HuH-7.5 (cell line): ENCODE measurements at places on chromosomes 1 and 21.
A peak's percentile ranks its signal among the peaks of the same experiment; 100 is the strongest.

DNA sequence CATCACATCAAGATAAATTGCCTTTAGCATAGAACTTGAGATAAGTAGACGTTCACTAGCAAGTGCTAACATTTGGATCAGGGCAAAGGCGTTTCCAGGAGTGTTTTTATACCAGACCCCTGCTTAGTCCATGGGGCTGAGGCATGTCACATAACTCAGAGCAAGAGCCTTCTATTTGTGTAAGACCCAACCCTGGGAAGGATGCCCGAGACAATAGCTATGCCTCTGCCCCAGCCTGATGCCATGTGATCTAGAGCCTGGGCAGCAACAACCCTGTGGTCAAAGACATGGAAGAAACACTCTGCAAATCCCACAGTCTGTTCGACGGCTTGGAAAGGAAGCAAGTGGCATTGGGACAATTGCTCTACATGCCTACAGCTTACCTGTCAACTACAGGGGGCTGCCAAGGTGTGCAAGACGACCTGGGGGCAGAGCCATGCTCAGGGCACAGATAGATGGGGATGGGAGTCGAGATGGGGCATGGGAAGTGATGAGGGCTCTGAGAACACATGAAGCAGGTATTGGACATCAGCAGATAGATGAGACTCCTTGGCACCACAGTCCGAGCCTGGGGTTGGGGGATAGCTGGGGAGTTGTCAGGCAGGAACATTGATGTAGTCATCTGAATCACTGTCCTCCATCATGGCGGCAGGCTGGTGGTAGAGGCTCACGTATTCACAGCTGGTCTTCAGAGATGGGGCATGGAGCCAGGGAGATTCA lies 7.3 kb downstream of the IL24 start:
- no peak for DNase-seq

GRCh38 chr1:177912991-177913390 lies 56.9 kb downstream of the SEC16B start:
- no peak for DNase-seq

DNA sequence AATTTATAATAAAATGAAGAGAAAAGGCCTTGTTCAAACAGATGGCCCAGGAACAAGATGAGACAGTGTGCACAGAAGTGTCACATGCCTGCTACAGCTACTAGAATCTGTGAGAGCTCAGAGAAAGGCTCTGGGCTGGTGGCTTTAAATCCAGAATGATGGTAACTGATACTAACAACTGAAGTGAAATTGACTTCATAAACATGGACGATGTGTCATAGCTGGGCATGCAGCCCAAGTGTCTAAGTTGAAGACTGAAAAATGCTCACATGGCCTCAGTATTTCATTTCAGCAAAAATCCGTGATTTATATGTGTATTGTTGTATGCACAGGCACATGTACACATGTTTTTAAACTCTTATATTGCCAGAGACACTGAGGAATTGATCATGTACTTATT lies 208.3 kb upstream of the RUNX1 start:
- DNase-seq = no peak

GRCh38 chr1:51453010-51453409 lies 66.1 kb downstream of the EPS15 start:
- no peak for DNase-seq

- no peak for DNase-seq
These were observed 121.2 kb downstream of the PTPN14 start for GRCh38 chr1:214429951-214430770.

DNA sequence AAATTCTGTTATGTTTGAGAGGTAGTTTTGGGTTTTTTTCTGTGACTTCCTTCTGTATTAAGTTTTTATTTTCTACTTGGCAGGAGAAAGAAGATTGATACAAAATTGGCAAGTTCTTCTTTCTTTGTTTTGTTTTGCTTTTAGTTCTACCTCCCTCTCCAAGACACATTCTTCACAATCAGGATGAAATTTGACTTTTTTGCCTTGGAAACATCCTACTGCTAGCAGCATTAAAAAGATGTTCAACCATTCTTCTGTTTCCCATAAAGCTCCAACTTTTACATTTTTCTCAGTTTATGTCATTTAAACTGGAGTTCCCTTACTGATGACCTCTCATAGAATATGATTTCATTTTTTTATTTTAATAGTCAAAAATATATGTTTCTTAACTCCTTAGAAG lies 234.8 kb downstream of the NCAM2 start:
- no peak for DNase-seq

- no peak for DNase-seq
These were observed 7.8 kb upstream of the ARTN start for GRCh38 chr1:43925846-43926245.

DNA sequence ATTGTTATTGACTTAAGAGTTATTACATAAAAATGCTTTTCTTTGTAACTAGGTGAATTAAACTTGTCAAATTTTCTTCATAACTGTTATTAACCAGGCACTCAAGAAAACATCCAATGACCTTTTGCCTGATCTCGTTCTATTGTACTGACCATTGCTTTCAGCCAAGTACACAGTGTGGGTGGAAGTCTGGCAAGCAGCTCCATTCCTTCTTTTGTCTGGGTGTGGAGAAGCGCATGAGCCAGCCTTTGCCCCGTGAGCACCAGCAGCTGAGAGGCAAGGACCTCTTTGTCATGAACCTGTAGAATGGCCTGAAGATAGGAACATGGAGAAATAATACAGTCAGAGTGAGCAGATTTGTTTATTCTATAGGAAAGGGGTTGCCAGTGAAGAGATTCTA lies 57.5 kb downstream of the IARS2 start:
- DNase-seq = no peak

DNA sequence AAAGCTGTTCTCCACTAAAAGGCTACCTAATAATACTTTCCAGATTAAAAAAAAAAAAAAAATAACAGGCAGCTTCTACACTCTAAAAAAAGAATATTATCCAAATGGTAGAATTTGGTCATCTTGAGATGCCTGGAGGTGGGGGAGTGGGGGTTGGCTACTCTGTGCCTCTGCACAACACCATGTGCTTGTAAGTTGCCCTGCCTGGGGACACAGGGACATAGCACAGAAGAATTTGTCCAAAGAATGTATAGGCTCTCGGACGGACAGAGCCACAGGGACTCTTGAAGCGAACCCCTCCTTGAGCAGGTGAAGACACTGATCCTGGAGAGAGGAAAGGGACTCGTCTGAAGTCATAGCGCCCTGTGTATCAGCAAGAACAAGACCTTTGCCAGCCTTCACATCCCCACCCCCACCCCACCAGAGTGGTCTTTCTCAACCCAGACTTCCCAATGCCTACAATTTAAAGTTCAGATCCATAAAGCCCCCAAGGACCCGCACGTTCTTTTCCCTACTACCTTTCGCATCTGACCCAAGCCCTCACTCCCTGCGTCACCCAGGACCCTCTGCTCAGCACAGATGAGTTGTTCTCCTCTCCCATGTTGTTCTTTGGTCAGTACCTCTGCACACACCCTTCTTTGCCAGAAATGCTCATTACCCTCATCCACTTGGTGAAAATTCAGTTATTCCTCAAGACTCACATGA lies 72.6 kb downstream of the LGR6 start:
- no peak for DNase-seq

DNA sequence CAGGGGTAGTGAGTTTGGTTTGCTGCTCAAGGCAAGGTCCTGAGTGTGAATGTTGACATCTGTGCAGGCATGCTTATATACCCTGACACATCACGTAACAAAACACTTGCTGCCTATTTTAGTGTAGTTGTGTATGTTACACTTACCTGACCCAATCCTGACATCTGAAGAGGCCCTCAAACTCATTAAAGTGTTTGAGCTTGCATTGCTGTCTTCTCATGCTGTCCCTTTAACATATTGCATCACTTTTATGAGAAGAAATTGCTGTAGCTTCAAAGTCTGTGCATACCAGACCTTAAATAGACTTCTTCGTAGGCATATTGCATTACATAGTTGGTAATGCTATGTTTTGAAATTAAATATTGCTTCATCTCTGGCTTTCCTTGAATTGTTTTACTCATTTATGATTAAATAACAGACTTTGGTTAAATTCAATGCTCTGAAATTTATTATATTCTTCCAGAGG lies at the start of gene KRTAP19-3:
KRTAP19-3 (minus strand) TSS at position 51 of the 466 bp plus-strand sequence. CDS start 56 bp downstream, outside the sequence.
- DNase-seq = no peak

DNA sequence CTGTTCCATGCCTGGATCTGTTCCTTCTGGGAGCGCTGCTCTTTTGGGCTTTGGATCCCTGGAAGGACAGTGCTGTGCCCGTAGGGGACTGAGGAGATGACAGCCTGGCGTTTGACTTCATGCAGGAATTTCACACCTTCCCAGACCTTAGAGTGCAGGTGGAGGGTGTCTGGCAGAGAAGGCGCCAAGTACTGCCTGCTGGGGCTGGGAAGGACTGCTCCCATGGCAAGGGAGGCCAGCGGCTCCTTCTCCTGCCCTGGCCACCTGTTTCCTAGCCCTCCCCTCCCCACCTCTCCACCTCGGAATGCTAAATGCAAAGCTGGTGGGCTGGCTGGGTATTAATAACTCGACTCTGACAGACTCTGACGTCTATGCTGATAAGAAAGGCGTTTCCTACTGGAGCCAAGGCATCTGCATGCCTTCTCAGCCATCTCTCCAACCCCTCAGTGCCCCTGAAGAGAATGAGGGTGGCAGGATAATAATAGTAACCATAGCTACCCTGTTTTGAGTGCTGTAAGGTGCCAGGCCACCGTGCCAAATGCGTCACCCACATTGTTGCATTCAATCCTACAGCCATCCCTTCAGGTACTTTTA lies 17.5 kb upstream of the PDIK1L start:
- no peak for DNase-seq

DNA sequence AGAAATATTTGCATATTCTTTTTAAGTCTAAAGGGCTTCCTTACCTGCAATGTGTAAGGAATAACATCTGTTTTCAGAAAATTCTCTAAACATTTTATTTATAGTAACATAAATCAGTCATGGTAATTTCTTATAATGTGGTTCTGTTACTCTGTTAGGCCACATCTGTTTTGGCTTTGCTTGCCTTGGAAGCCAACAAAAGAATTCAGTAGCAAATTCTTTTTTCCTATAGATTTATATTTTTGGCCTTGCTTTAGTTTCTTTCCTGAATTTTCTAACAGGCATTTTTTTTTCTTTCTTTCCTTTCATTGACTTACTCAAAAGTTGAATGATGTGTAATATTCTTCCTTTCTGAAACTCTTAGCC lies 72.2 kb downstream of the OSBPL9 start:
- DNase-seq = no peak

GRCh38 chr21:27213303-27213702 lies 246.4 kb upstream of the ADAMTS5 start:
- DNase-seq = no peak

DNA sequence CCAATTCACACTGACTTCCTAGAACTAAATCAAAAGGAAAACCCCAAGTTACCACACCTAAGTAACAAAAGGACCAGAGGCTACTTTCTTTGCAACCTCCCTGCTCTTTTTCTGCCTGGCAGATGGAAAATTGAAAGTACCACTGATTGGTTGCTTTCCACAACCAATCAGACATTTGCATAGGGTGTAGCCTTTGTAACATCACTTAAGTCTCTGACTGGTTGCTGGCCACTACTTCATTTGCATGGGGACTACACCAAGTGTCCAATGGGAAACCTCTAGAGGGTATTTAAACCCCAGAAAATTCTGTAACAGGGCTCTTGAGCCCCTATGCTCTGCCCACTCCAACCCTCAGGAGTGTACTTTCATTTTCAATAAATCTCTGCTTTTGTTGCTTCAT lies 365.0 kb downstream of the LTN1 start:
- DNase-seq = no peak

- DNase-seq = no peak
These were observed 125.2 kb upstream of the DSCAM start for GRCh38 chr21:40972151-40972550.

GRCh38 chr1:45275054-45275453 lies 51.6 kb upstream of the HPDL start:
- DNase-seq = no peak

DNA sequence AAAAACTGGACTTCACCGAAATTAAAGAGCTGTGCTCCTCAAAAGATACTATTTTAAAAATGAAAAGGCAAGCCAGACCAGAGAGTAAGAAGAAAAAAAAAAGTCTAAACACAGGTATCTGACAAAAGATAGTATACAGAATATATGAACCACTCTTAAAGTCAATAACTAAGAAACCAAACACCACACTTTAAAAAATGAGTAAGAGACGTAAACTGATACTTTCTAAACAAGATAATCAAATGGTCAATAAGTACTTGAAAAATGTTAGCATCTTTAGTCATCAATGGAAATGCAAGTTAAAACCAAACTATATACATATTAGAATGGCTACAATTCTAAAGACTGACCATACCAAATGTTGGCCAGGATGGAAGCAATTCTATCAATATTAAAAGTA lies 77.6 kb downstream of the EVI5 start:
- DNase-seq = no peak

- DNase-seq = no peak
These were observed 49.7 kb upstream of the NHLH2 start for GRCh38 chr1:115890580-115890979.

DNA sequence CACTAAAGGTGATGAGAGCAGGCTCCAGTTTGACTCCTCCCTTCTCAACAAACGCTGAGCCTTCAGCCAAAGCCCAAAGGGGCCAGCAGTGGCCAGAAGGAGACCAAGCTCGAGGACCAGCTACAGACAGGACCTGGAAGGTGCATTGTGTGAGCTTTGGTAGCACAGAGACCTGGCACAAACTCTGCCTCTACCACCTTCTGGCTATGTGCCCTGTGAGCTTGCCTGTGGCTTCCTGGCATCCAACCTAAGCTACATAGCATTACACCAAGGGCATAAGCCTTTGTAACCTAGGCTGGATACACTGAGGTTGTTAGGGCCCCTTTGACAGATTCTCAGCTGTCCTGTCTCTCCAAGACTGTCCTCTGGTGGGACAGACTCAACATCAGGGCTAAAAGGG lies 6.6 kb upstream of the VWA5B1 start:
- DNase-seq = no peak

- no peak for DNase-seq
These were observed 3.2 kb downstream of the S1PR1 start for GRCh38 chr1:101240041-101240430.

GRCh38 chr1:204746838-204747442 lies 61.4 kb upstream of the LRRN2 start:
- no peak for DNase-seq

- DNase-seq = no peak
These were observed 80.9 kb upstream of the ADAMTS5 start for GRCh38 chr21:27047658-27048314.

- DNase-seq = no peak
These were observed 197.2 kb downstream of the ADSS2 start for GRCh38 chr1:244254467-244254866.

GRCh38 chr1:162215902-162216301 lies 146.4 kb downstream of the NOS1AP start:
- DNase-seq = no peak

GRCh38 chr1:10105484-10105883 lies 72.7 kb downstream of the UBE4B start:
- no peak for DNase-seq

GRCh38 chr1:229509576-229509975 lies 1.4 kb upstream of the NUP133 start:
- DNase-seq = peak; percentile 47

DNA sequence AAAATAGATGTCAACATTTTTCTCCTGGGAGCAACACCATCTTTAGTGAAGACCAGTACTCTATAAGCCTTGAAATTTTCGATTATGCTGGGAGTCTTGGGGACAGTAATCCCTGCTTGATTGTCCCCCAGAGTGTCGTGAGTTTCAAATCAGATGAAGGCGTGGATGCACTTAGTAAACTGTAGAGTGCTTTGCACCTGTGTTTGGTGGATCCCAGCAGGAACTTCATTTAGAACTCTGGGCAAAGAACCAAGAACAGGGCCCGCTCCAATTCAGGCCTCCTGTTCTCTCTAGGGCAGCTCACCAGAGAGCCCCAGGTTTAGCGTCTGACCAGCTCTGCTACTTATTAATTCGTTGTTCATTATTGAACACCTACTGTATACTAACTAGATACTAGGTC lies 1.5 kb downstream of the GPX7 start:
- DNase-seq = no peak

GRCh38 chr21:45575993-45576837 lies 34.0 kb upstream of the SLC19A1 start:
- no peak for DNase-seq
